RKO (cell line): ENCODE measurements at places on chromosomes 4 and X.

GRCh38 chr4:123412091-123412505, 15.5 kb downstream of the SPRY1 start:
- DNase-seq = no peak

DNA sequence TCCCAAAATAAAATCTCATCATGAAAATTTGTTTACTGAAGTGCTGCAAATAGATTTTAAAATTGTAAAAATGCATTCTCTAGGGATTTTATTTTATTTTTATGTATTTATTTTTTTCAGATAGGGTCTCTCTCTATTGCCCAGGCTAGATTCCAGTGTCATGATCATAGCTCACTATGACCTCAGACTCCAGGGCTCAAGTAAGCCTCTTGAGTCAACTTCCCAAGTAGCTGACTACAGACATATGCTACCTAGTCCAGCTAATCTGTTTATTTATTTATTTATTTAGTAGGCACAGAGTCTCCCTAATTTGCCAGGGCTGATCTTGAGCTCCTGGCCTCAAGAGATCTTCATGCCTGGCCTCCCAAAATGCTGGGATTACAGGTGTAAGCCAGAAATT, 317.7 kb upstream of the ANXA10 start:
- DNase-seq = peak; percentile 2

- no peak for DNase-seq
These were observed 314.2 kb downstream of the RAB28 start for GRCh38 chr4:13169731-13170525.

DNA sequence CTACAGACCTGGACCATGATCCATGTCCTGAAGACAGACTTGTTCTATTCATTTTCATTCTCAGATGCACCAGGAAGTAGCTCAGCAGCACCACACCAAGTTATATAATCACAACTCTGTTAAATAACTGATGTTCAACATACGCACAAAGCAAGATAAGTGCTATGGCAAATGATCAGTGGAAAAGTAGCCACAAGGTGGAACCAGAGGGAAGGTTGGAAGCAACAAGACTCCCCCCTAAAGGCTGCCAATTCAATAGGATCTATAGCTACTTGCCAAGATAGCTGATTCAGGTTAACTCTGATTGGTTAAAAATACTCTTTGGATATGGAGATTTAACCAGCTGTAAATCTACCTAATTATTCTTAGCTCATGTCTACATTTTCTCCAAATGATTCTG, 23.7 kb upstream of the FAM47B start:
- DNase-seq = peak; percentile 56
